Right renal pelvis (tissue), 4 donors: ENCODE measurements at places on chromosomes 3 and 15.
A peak's percentile ranks its signal among the peaks of the same experiment; 100 is the strongest.

DNA sequence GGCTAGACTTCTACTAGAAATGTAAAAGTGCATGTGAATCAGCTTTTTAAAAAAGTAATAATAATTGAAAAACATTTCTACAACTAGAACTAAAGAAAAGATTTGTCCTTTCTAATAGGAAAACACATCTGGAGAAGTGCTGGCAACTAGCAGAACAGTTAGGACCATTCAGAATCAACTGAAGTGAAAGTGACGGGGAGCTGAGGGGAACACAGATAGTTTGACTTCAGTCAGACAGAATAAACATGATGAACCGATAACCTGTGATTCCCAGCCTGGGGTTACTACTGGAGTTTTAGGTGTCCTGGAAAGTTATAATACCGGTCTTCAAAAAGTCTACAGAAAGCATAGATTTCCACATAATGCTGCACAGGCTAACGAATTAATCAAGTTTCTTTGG is 28.1 kb downstream of the OPA1 start:
- DNase-seq = no peak

DNA sequence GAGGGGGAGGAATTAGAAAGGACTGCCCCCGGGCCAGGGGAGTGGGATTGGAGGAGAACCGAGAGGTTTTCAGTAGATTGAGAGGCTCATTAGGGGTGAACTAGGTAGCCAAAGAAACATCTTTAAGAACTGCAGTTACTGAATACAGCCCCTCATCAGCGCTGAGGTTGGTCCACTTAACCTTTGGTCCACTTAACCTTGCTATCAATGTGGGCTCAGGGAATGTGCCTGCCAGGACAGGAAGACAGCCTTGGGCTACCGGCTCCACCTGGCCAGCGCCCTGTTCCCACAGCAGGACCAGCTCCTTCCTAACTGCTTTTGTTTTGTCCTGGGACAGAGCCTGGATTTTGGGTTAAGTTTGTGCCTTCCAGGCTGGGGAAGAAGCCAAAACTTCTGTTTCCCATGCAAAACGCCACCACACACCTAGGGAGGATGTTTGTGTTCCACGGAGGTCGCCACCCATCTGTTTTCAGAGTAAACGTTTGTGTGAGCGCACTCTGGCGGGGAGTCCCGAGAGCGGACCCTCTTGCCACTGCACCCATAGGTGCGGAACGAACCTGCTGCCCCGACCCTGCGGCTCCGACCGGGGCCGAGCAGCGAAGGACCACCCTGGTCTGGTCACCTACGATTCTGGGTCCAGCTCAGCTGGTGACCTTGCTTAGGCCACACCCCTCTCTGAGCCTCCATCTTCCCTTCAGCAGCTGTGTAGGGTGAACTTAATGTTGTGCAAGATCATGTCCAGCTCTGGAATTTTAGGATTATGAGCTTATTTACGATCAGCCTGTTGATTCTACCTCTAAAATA is 107.4 kb downstream of the VGLL4 start:
- no peak for DNase-seq

DNA sequence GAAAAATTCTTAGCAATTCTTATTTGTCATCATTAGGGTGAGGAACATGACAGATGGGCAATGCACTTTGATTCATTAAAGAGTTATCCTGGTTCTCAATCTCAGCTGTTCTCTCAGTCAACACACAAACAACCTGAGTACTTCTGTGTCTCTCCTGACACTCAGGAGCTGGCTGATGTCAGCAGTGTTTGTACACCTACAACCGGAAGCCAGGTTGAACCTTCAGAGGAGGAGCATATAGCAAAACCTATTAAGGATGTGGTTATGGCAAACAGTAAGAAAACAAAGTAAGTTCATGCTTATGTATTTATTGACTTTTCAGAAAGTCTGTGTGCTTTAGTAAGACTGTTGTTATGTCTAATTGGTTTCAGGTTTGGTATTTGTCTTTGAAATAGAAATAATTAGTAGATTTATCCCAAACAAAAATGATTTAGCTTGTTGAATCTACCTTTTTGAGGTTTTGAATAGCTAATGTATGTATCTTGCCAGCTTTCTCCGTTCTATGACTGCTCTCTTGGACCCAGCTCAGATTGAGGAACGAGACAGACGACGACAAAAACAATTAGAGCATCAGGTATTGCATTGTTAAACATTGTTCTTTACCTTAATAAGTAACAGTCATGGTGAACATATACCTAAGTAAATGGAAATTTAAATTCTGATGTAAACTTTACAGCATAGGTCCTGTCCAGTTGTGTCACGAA is 36.6 kb downstream of the CCDC66 start:
- no peak for DNase-seq

- DNase-seq = no peak
These were observed 49.2 kb downstream of the SLMAP start for GRCh38 chr3:57805266-57805665.

- DNase-seq = no peak
These were observed 18.2 kb upstream of the B4GALT4 start for GRCh38 chr3:119258915-119259314.

GRCh38 chr3:171415070-171415469 is 45.1 kb downstream of the TNIK start:
- DNase-seq = no peak

DNA sequence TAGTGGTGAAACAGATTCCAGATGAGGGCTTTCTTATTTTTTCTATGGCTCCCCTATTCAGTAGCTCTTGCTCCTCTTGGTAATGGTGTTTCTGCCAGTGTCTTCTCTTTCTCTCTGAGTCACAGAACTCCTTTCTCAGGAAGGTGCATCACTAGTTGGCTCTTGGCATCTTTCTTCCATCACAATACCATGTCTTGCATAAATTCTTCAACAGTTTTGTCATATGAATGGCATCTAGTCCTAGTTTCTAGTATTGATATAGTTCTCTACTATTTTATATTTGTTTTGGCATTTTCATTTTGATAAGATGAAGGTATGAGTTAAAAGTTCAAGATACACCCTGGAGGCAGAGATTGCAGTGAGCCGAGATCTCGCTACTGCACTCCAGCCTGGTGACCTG is 51.0 kb downstream of the REC114 start:
- no peak for DNase-seq

DNA sequence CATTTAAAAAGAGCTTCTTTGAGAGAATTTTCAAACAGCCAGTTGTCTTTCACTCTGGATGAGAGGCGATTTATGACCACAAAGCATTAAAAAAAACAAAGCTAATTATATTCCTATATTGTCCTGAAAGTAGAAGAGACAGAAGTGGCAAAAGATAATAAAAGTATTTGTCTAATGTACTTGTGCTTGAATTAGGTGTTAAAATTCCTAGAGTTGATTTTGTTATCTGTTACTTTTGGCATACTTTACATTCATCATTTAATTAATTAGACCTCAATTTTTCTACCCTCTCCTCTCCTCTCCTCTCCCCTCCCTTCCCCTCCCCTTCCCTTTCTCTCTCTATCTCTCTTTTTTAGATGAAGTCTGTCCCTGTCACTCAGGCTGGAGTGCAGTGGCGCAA is 635.1 kb upstream of the ZNF385D start:
- DNase-seq = no peak

- DNase-seq = no peak
These were observed 15.5 kb upstream of the PPP1R2 start for GRCh38 chr3:195558602-195559001.

DNA sequence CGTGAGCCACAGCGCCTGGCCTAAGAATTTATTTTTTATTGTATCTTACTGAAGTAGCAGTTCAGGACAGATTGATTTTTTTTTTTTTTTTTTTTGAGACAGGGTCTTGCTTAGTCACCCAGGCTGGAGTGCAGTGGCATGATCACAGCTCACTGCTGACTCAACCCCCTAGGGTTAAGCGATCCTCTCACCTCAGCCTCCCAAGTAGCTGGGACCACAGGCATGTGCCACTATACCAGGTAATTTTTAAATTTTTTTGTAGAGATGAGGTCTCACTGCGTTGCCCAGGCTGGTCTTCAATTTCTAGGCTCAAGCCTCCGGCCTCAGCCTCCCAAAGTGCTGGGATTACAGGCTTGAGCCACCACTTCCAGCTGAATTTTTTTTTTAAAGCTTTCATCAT is 99.8 kb upstream of the HERC1 start:
- no peak for DNase-seq

- no peak for DNase-seq
These were observed 7.7 kb upstream of the OXSR1 start for GRCh38 chr3:38157595-38157994.

- DNase-seq = no peak
These were observed 92.3 kb upstream of the FHIT start for GRCh38 chr3:61343543-61343942.

DNA sequence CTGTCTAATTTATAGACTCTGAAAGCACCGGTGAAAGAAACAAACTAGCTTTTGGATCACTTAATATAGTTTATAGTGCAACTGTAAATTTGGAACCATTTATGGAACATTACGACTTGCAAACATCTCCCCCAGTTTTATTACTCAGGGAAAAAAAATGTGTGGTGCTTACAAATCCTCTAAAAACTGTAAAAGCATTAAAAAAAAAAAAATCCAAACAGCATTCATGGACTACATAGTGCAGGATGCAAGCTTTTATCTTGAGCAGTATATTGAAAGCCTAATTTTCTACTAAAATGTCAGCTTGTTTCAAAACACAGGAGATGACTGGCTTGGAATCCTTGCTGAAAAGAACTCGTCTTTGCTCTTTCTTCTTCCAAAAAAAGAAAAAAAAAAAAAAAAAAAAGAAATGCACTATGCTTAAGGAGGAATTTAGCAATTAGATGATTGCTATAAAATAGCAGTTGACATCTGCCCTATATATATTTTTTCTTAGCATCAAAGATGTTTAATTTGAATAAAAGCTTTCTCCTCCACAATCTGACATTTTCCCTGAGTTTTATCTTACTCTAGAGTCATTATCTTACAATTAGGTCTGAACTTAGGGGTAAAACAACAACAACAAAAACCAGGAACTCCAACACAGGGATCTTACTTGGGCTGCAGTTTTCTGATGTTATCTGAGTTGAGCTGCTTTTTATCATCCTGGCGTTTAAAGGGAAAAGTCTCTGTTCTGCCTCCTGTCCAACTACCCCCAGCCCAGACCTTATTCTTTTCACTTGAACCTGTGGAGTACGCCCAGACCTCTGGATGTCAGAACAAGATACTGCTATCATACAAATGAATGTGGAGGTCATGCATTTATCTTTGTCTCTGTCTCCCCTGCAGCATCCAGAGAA is 62.6 kb upstream of the PDZRN3 start:
- peak; percentile 45 for DNase-seq

- no peak for DNase-seq
These were observed 27.4 kb downstream of the STOML1 start for GRCh38 chr15:73964736-73965093.

GRCh38 chr3:40179016-40179415 is 130.5 kb upstream of the EIF1B start:
- peak; percentile 47 for DNase-seq

- DNase-seq = no peak
These were observed 21.6 kb downstream of the IFT122 start for GRCh38 chr3:129461461-129462146.

- DNase-seq = no peak
These were observed 289.9 kb downstream of the GAP43 start for GRCh38 chr3:115913069-115913686.

DNA sequence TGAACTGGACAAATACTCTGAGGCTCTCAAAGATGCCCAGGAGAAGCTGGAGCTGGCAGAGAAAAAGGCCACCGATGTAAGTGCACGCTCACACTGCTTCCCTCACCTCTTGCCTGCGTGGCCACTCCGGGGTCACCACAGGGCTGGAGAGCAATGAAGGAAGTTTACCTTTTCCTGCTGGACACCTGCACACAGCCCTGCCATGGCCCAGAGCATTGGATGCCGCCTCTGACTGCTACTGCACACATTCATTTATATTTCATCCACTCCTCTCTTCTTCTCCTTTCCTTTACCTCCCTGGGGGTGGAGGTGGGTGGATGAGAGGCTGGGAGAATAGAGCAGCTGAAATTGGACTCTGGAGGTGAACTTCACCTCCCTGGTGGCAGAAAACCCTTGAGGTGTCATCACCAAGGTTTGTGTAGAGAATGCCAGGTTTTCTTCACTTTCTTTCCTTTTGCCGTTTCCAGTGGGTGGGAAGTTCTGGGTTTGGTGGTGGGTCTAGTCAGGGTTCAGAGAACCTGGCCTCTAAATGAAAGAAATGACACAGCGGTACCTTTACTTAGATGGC is 1.6 kb downstream of the TPM1 start:
- DNase-seq = no peak

GRCh38 chr15:75214293-75215096 is 12.8 kb downstream of the C15orf39 start:
- DNase-seq = no peak

- no peak for DNase-seq
These were observed 46.0 kb downstream of the RARB start for GRCh38 chr3:25474052-25474451.

GRCh38 chr15:40894681-40895448 is 615 bp downstream of the VPS18 start:
- no peak for DNase-seq

DNA sequence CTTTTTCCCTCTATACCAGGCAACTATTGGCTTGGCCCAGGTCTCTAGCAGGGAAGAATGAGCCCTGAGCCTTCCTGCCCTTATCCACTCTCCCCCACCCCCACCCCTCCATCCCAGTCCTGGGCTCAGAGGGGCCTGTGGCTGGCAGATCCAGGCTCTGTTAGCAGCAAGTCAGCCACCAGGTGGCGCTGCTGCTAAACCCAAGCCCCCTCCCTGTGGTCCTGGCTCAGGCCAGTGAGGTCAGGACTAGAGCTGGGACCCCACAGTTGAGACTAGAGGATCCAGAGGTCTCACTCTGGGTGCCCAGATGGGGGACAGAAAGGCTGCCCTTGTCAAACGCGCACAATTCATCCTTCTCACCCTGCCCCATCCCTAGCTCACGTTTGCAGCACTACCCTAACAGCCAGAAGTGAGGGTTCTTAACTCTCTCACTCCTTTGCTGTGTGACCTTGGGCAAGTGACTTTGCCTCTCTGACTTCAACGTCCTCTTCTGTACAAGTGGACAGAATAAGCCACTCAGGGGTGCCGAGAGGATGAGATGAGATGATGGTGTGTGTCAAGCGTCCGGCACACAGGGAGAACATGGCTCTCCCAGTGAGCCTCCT is 46.8 kb upstream of the SLC6A1 start:
- DNase-seq = peak; percentile 31

DNA sequence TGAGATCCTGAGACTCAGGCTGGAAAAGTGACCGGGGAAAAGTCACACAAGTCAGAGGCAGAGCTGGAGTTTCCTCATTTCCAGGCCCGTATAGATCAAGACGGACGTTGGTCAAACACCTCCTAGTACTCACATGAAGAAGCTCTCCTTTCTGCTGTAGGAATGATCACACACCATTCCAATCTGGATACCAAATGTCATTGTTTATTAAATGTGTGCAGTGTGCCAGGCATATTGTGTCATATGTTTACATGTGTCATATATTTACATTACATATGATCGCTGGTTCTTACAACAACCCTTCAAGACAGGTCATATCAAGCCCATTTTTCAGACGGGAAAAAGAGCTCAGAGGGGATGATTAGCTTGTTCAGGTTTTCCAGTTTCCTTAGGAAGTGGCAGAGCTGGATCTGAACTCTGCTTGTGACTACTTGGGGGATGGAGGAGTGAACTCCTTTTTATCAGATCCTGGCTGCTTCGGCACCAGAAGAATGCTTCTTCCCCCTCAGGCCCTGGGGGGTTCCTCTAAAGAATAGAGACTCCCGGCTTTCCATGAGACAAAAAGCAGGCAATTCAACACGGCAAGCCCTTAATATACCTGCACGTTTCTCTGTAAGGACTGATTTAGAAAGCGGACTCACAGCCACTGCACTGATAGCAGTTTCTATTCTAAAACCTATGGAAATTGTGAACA is 41.9 kb downstream of the FAM43A start:
- DNase-seq = no peak

- DNase-seq = no peak
These were observed 13.5 kb upstream of the MECOM start for GRCh38 chr3:169676925-169677537.
